ENCODE measurements at places on chromosomes 5 and 9.

- DNase-seq = no peak
These were observed 1092.6 kb upstream of the CDH6 start for GRCh38 chr5:30100929-30101328.

- no peak for DNase-seq
These were observed 16.2 kb downstream of the LMNB1 start for GRCh38 chr5:126793097-126793496.

GRCh38 chr9:84945878-84946538 is 276.5 kb downstream of the NTRK2 start:
- no peak for DNase-seq

DNA sequence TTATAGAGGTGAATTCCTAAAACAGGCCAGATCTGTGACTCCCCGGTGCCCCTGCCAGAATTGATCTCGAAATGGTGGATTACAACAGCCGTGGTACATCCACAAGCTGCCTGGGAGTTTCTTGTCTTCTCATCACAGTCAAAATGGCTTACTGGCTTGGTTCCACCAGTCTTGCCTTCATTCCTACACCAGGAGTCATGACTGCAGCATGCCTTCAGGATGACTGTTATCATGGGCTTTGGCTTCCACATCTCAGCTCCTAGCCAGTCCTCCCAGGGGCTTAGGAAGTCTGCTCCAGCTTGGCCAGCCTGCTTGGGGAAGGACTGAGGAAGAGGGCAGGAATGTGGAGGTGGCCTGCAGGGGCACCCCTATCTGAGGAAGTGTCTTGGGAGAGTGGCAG is 132.9 kb upstream of the NR3C1 start:
- peak; percentile 70 for DNase-seq

GRCh38 chr5:131272724-131273123 is 8.9 kb downstream of the CDC42SE2 start:
- DNase-seq = no peak

DNA sequence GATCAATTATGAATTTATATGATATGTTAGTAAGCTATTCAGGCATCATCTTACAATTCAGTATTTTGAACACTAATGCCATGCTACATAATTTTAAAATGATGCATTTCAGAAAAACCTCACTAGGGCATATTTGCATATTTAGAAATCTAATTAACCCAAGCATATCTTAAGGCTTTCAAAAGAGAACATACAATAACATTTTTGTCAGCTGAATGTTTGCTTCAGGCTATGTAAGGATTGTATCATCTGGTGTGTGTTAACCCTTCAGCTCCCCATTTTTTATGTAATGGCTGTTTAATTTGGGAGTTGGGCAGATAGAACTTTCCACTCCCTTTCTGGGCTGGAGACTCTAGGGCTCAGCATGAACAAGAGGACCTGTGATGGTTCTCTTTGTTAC is 299.1 kb upstream of the EFNA5 start:
- DNase-seq = no peak

DNA sequence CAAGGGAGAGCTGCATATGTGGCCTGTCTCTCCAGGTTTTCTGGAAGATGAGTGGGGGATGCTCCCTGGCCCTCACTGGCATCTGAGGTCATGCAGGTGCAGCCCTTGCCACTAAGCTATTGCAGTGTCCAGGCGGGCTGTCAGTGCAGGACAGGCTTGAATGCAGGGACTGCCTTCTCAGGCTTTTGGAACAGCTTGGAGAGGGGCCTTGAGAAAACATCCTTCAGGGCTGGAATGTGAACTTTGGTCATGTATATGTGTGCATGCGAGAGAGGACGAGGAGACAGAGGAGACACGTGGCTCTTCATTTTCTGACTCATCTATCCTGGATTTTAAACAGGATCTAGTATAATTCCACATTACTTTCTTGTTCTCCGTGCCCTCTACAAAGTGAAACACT is 90.3 kb downstream of the MACROH2A1 start:
- no peak for DNase-seq

DNA sequence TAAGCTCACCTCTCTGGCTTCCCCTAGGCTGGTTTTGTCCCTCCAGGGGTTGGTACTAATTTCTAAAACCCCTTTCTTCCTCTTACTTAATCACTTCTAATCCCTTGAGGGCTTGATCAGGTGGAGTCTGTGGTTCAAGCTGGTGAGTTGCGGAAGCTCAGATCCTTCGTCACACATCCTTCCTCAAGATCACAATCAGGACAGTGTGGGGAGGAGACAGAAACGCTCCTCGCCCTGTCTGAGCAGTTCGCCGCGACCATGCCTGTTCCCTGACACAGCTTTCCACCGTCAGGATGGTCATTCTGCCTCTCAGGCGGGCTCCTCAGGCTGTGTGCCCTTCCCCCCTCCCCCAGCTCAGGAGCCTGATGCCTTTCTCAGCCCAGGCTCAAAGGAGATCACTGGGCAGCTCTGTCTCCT is 24.3 kb downstream of the CPLX2 start:
- DNase-seq = no peak

- peak; percentile 58 for DNase-seq
These were observed 135.2 kb downstream of the PTTG1 start for GRCh38 chr5:160556846-160557245.

- no peak for DNase-seq
These were observed 123.7 kb downstream of the VCAN start for GRCh38 chr5:83595217-83595616.

GRCh38 chr5:172063463-172064235 is 57.2 kb upstream of the FBXW11 start:
- no peak for DNase-seq

DNA sequence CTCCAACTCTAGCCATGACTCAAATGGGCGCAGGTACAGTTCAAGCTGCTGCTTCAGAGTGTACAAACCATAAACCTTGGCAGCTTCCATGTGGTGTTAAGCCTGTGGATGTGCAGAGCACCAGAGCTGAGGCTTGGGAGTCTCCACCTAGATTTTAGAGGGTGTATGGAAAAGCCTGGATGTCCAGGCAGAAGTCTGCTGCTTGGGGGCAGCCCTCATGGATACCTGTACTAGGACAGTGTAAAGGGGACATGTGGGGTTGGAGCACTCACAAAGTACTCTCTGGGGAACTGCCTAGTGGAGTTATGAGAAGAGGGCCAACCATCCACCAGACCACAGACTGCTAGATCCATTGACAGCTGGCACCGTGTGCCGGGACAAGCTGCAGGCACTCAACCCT is 273.5 kb upstream of the ST8SIA4 start:
- DNase-seq = no peak

- no peak for DNase-seq
These were observed 346.3 kb downstream of the TMEM167A start for GRCh38 chr5:82730913-82731312.

- DNase-seq = no peak
These were observed 98.4 kb upstream of the CPLX2 start for GRCh38 chr5:175772747-175773533.

DNA sequence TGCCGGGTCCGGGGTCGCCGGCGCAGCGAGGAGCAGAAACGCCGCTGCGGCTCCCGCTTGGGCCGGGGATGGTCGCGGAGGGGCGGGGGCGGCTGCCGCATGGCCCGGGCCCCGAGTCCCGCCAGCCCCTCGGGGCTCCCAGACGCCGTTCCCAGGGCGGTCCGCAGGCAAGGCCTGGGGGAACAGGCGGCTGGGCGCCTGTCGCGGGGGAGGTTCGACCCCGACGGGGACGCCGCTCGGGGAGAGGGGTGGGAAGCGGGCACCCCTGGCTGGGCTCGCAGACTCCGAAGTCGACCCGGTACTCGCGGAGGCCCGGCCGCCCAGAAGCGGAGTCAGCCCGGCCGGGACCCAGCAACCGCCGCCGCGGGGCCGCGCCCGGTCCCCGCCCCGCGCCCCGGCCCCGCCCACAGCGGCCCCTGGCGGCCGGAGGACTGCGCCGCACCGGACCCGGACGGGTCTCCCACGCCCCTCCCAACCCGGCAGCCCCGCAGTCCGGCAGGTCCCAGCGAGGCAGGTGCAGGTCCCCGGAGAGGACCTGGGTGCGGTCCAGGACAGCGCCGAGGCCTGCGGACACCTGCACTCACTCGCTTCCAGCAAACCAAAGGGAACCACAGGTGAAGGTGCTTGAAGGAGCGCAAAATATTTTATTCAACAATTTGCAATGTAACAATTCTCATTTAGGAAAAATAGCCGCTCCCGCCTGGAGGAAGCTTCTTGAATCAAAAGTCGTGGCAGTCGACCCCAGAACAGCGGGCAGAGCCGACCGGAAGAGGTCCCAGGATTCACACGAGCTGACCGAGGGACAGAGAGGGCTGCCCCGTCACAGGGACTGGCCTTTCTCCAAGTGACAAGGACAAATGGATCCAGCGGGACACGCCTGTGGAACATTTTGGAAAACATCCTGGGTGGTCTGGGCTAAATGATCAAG is at the start of gene INPP5E:
Gene INPP5E, minus strand, starts transcription at position 365 of the 928 bp plus-strand sequence. CDS start 426 bp downstream, outside the sequence.
- DNase-seq = no peak

DNA sequence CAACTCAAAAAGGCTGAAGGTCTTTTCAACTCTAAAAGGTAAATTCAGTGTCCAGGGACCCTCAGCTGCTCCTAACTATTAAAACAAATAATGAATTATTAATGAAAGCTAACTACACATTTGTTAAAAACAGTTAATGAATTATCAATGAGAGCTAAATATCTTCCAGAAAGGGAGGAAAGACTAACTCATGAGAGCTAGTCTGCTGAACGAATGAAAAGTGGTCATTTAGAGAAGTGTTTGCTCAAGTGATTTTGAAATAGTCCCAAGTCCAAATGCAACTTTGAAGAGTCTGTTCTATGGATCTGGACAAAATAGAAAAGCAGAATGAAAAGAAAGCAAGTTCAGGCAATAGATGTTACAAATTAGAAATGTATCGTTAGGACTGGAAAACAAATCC is 133.9 kb upstream of the SPEF2 start:
- no peak for DNase-seq

- DNase-seq = peak; percentile 64
These were observed 45.7 kb upstream of the FAM170A start for GRCh38 chr5:119583684-119584083.

DNA sequence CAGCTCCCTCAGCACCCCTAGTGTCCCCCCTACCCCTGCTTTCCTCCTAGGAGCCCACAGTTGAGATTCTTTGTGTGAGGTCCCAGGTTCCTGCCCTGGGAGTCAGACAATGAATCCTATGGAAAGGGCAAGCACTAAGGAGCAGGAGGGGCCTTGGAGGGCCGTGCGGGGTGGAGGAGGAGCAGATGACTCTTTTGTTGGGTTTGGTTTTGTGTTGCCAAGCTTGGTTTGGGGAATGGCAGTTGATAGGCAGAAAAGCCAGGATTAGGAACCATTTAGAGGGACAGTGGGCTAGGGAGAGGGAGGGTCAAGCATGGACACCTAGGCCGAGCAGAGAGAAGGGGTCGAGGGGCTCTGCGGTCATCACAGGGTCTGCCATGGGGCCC is 61.6 kb upstream of the SPTLC1 start:
- no peak for DNase-seq

DNA sequence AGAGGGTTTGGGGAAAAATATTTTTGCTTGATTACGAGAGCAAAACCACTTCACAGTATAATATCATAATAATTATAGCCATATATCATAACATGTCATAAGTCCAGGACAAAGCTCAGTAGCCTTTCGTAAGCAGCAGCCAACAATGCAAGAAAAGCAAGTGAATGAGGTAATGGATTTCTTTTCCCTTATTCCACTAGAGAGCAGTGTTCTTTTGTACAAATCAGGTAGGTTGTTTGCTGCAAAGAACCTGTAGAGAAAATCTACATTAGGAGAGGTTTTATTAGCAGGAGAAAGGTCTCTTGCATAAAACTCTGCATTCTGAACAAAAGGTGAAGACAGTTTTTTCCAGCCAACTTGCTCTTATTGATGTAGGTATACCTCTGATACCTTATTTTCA is 1033.4 kb downstream of the TLE4 start:
- DNase-seq = peak; percentile 15

GRCh38 chr5:8316608-8317280 is 447.8 kb downstream of the MTRR start:
- no peak for DNase-seq

DNA sequence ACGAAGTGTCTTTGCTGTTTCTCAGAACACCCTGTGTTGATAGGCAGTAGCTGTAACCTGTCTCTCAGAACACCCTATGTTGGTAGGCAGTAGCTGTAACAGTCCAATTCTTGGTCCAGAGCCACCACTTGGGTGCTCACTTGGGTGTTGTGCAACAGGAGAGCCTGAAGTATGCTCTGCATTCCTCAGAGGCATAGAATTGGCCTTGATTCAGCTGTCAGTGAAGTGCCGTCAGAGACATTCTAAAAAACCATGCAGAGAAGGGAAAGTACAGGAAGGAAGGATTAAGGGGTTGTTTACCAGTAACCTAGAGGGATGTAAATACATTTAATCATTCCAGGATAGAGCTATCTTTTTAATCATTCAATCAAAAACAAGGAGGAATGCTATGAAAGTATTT is 231.2 kb downstream of the ARRDC3 start:
- peak; percentile 81 for DNase-seq

GRCh38 chr5:6636293-6636692 is 3.1 kb downstream of the SRD5A1 start:
- no peak for DNase-seq

GRCh38 chr5:180599590-180599914 is 8.3 kb upstream of the SCGB3A1 start:
- no peak for DNase-seq

- DNase-seq = no peak
These were observed 95.8 kb upstream of the KLF9 start for GRCh38 chr9:70510157-70510770.

DNA sequence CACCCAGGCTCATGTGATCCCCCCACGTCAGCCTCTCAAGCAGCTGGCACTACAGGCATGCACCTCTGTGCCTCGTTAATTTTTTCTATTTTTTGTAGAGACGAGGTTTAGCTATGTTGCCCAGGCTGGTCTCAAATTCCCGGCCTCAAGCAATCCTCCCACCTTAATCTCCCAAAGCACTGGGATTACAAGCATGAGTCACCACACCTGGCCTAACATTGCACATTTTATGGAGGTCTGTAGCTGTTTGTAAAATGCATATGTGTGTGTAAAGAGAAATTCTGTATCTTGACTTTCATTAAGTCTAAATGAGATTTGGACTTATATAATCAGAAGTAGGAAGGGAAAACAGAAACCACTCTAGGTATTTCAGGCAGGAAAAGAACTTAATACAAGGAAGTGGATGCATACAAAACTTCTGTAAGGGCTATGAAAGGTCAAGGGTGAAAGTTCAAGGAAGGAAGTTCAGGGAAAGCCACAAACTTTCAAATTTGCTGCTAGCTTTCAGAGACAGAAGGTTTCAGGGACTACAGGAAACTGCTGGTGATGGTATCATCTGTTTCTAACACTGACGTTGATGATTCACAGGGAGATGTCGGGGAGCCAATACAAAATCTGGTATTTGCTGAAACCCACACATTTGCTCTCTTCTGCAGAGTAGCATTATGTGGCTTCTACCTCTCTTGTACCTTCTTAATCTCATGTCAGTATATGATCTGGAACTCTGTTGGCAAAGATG is 209.4 kb downstream of the PIK3R1 start:
- no peak for DNase-seq

DNA sequence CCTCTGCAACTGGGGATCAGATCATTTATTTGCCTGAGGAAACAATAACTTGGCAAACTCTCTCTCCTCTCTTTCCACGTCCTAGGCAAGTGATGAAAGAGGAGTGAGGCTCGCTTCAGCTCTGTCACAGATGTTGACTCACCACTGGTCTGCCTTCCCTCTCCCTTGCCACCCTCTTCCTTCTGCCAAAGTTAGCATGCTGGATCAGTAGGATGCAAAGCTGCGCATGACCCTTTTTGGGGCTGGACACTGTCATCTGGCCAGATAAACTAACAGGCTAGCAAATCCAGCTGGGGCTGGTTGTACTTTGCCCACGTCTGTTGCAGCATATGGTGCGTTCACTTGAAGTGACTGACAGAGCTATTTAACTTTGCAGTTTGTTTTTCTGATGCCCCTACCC is 36.2 kb upstream of the SMARCA2 start:
- DNase-seq = no peak

All from kidney glomerular epithelial cell (primary cell).